Femur (tissue), 1 donor: ENCODE measurements at places on chromosomes 1 and 21.
A peak's percentile ranks its signal among the peaks of the same experiment; 100 is the strongest.

DNA sequence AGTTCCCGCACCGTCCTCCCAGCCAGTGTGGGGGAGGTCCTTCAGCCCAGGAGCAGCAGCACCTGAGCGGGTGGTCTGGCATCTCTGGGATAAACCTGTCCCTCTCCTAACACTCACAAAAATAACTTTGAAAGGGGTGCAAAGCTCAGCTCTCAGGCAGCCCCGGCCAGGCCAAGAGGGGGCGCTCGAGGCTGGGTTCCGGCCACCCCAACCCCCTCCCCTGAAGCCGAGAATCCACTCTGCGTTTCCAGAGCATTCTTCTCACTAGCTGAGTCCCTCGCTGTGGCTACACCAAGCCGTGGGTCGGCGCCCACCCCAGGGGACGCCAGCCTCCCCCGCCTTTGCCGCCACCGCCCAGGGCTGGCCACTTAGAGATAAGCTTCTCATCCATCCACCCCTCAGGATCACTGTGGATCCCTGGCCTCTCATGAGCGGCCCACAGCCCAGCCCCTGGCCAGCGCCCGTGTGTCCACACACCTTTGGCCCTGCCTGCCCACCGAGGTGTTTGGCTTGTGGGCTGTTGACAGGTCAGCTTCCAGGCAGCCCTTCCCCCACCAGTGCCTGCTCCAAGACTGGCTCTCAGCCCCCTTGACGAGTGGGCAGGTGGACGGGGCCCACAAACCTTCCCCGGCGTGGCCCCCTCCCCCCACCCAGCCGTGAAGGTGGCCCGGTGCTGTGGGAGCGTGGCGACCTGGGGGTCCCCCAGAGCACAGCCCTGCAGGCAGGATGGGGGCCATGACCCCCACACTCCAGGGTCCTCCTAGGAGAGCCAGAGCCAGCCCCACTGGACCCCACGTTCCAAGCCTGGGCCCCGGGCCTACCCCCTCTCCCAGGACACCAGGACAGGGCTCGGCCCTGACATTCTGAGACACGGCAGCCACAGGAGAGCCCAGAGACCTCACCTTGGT is 1.9 kb downstream of the FTCD start:
- peak; percentile 65 for DNase-seq

- no peak for DNase-seq
Observed at GRCh38 chr1:228898582-228898992, 163.3 kb downstream of the RHOU start.

DNA sequence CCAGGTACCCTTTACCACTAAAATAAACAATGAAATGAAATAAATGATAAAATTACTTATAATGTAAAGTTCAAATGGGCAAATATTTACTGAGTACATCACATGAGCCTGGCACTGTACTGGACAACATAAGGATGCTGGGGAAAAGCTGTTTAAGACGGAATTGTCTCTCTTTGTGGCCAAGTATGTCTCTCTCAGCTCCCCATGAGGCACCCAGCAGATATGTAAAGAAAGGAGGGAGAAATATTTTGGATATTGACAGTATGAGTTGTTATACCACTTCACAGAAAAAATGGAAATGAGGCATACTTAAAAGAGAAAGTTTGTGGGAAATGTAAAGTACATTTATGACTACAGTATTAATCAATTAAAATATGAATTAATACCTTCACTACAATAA is 1.0 kb upstream of the TNFSF4 start:
- no peak for DNase-seq

GRCh38 chr1:236864996-236865817 is 70.1 kb downstream of the MTR start:
- DNase-seq = no peak

- peak; percentile 44 for DNase-seq
Observed at GRCh38 chr1:40477678-40478053, 576 bp downstream of the ZFP69 start.

GRCh38 chr1:234638832-234639799 is 29.1 kb upstream of the IRF2BP2 start:
- no peak for DNase-seq

GRCh38 chr1:22711591-22712501 is 1.2 kb downstream of the EPHB2 start:
- no peak for DNase-seq

- DNase-seq = no peak
Observed at GRCh38 chr1:5575396-5575940, 416.8 kb downstream of the NPHP4 start.

DNA sequence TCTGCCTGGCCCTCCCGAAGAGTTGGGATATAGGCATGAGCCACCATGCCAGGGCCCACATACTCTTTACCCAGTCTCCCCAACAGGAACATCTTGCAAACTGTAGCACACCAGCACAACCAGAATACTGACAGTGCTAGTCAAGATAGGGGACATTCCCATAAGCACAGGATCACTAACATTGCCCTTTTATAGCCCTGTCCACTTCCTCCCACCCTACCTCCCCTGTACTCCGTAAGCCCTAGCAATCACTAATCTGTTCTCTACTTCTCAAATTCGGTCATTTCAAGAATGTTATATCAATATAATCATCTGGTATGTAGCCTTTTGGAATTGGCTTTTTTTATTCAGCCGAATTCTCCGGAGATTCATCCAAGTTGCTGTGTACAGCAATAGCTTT is 5.9 kb downstream of the SDHB start:
- DNase-seq = no peak

DNA sequence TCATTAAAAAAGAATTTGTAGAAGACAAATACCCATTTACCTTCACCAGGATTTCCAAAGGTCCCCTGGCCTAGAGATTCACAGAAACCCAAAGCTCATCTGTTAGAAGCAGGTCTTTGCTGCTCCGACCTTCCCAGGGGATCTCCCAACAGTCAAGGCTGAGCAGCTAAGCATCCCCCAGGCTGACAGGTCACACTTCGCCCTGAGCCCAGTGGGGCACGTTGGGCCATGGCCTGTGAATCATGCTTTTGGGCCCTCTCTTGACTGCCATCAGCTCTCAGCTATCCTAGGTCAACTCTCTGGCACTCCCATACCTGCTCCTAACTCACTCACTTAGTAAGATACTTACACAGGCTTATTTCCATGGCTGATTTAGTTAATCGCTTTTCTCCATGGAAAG is 157.7 kb downstream of the DSCAM start:
- no peak for DNase-seq

GRCh38 chr1:185155600-185156287 is 1.0 kb downstream of the TRMT1L start:
- no peak for DNase-seq

DNA sequence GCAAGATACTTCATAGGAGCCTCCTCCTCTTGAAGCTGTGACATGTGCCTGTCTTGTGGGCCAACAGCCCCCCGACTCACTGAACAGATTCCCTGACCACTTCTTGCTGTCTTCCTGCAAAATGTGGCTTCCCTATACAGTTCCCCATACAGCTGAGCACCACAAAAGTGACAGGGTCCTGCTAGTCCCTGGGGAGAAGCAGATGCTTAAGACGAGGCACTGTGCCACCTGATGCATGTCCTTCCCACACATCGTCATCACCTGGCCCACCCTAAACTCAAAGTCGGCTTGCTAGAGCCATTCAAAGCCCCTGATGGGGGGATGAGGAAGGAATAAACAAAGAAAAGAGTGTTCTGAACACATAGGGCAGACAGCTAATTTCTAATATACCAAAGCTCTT is 29.2 kb upstream of the ETV3 start:
- DNase-seq = no peak

GRCh38 chr1:56359056-56359455 is 220.3 kb downstream of the PLPP3 start:
- peak; percentile 44 for DNase-seq

DNA sequence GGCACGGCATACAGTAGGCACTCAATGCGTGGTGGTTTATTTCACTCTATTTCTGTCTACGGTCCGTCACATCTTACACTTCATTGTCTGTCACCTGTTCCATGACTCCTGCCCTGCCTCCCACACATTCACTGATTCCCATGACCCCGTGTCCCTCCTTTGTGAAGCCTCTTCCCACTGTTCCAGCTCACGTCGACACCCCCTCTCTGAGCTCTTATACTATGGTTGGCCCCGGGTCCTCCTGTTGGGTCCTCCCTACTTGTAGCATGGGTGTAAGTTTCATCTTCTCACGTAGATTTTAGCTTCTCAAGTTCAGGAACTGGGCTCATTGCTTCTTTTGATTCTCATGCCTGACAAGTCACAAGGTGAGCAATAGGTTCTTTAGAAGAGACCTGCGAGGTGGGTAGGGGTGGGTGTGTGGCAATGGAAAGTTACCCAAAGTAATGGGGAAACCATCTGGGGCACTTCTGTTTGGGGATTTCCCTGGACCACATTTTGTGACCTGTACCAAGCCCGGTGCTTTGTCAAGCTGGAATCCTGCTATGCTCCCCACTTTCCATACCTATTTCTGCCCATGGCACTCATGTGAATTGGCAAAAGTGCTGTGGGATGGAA is 22.1 kb upstream of the IL10 start:
- no peak for DNase-seq

GRCh38 chr1:14733779-14734140 is 135.3 kb downstream of the KAZN start:
- DNase-seq = no peak

DNA sequence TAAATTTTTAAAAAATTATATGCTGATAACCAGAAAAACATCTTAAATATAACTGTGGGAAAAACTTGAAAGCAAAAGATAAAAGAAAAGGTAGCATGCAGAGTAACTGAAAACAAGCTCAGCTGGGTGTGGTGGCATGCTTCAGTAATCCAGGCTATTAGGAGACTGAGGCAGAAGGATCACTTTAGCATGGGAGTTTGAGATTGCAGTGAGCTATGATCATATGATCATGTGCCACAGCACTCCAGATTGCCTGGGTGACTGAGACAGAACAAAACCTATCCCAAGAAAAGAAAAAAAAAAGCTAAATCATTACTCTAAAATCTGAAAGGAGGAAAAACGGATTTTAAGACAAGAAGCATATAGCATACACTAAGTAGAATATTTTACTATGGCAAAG is 1624.0 kb downstream of the AMY1C start:
- DNase-seq = no peak

- DNase-seq = no peak
Observed at GRCh38 chr1:93000751-93001175, 39.5 kb upstream of the DIPK1A start.

- peak; percentile 49 for DNase-seq
Observed at GRCh38 chr1:223363856-223364684, at the start of gene SUSD4. SUSD4 (minus strand) TSS chr1:223364176; CDS start chr1:223363425, 751 bp downstream.
